ENCODE measurements at places on chromosomes 16 and 17.

GRCh38 chr16:88999457-89000206 lies 22.6 kb upstream of the CBFA2T3 start:
- no peak for DNase-seq

DNA sequence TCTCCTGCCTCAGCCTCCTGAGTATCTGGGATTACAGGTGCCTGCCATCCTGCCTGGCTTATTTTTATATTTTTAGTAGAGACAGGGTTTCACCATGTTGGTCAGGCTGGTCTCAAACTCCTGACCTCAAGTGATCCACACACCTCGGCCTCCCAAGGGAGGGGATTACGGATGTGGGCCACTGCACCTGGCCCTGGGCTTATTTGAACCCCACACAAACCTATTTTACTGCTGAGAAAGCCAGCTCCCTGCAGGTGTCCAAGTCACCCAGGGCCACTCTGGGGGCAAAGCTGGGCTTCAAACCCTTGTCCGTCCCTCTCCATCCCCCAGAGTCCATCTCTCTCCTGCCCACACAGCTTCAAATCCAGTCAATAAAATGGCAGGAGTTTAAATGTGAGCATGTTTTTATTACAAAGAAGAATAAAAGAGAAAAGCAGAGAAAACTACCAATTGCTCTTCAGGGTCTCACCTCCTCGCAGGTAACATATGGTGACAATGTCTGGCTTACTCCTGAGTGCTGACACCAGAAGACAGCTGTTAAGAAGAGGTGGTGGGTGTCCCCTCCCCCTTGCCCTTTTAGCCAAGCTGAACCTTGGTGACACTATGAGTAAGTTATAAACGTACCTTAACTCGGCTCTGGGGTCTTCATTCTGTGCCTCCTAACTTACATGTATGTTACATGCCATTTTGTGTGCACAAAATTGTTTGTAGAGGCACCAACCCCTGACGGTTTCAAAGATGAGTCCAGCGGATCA lies 45.4 kb downstream of the LAT start:
- no peak for DNase-seq

DNA sequence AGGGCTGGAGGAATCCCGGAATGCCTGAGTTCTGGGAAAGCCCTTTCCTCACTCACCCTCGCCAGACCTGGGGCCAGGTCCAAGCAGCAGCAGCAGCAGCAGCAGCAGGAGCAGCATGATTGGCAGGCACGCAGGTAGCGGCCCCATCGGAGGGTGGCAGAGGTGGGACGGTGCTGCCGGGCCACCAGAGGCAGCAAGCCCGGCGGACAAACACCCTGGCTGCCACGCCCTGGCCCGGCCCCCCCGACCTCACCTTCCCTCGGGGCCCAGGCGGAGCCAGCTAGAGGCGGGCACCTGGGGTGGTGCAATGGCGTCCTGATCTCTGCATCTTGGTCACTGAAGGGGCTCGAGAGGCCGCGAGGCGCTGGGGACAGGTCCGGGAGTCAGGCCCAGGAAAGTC lies 122.4 kb downstream of the LAT start:
- no peak for DNase-seq

GRCh38 chr16:75647112-75647491 lies 363 bp downstream of the KARS1 start:
- DNase-seq, result no peak

DNA sequence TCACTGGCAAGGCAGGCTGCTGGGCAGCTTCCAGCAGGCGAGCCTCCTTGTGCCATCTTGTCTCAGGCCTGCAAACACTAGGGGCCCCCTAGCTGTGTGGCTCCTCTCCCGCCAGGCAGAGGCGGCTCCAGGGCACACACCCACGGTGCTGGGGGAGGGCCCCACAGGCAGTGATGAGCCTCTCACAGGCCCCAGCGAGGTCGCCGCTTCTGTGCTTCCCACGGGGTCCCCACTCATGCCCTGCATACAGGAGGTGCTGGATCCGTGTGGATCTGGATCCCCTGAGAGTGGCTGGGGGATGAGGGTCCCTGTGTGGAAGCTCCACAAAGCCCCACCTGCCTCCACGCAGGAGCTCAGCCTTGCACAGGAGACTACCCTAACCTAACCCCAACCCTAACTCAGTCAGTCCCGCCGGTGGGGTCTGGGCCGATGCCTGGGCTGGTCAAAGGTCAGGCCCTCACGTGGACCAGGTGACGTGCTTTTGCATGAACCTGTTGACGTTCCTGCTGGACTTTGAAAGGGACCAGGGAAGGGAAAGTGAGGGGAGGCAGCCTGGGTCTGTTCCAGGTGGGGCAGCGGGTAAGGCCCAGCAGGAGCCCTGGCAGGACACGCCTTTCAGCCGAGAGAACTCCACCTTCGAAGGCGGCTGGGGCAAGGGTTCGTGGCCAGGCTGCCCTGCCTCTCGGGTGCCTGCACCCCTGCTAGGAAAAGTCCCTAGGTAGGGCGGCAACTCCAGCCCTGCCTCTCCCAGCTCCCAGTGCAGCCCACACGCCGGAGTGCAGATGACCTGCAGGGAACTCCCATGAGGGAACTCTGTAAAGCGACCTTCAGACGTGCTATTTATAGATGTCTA lies 5.2 kb downstream of the SECTM1 start:
- DNase-seq, result no peak

DNA sequence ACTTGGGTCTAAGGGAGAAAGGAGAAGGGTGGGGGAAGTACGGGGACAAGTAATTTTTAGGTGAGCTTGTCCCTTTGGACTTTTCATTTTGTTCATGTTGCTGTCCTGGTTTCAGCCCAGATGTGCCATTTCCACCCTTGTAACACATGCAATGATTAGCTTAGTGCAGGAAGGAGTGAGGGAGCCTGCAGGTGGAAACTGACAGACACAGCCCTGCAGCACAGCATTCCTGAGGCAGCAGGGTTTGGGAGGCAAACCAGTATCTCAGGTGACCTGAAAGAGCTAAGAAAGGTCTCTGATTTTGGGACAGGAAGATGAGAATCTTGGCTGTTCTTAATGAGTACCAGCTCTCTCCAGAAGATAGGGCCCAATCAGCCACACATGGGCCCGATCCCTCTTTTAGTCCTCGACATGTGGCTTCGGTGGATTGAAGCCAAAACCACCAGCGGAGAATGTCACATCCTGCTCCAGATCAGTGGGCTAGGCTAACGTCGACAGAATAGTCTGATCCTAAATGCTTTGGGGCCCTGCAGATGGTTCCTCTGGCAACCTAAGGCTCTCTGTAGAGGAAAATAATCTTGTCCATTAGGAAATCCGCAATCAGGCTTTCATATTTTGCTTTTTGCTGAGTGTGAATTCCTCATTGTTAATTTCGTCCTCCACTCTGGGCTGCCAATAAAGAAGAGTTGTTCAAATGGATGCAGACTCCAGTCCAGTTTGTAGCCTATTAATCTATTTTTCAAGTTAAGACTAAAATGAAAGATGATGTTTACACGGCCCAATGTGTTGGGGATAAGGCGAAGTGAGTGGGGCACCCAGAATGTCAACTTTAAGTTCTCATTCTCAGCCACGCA lies 3.8 kb upstream of the RNF157 start:
- DNase-seq, result no peak

DNA sequence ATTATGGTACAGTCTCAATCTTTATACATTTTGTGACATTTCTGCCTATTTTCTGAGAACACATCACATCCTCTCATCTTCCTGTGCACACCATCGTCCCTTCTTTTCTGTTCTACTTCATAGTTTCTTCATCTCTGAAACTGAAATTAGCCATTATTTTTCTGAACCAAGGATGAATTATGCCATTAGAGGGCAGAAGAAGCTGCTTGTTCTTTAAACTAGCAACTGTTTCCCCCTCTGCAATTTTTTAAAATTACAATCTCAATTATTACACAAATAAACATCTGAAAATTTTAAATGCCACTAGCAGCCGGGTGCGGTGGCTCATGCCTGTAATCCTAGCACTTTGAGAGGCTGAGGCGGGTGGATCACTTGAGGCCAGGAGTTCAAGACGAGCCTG lies 41.3 kb downstream of the RBBP6 start:
- no peak for DNase-seq

DNA sequence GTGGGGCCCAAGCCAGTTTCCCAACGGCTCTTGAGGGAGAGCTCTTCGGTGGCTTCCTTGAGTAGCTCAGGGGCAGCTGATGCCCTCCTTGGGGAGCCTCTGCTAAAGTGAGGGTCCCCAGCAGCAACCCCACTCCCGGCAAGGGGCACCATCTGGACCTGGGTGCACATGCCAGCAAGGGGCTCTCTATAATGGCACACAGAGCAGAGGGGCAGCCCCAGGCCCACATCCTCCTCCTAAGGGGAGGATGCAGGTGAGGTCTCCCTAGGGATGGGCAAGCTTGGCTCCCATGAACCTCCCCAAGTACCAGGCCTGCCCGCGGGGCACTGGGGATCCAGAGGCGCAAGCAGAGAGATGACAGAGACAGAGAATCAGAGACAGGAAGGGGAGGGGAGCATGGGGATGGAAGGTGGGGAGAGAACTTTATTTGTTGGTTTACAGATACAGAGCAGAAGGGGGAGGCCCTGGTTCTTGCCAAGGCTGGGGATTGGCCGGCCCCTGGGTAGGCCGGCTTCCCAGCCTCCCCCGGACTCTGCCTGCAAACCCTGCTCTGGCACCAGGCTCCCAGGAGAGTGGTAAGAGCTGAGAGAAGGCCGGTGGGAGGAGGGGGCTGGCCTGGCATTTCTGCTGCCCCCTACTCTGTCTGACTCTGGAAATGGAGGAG lies 61.4 kb downstream of the SRCIN1 start:
- no peak for DNase-seq

- no peak for DNase-seq
Observed at GRCh38 chr16:11447836-11448235, 102.6 kb downstream of the RMI2 start.

- DNase-seq, result no peak
Observed at GRCh38 chr16:30354423-30355143, 525 bp downstream of the CD2BP2 start.

GRCh38 chr17:45992175-45992574 lies 6.9 kb upstream of the STH start:
- DNase-seq, result no peak

DNA sequence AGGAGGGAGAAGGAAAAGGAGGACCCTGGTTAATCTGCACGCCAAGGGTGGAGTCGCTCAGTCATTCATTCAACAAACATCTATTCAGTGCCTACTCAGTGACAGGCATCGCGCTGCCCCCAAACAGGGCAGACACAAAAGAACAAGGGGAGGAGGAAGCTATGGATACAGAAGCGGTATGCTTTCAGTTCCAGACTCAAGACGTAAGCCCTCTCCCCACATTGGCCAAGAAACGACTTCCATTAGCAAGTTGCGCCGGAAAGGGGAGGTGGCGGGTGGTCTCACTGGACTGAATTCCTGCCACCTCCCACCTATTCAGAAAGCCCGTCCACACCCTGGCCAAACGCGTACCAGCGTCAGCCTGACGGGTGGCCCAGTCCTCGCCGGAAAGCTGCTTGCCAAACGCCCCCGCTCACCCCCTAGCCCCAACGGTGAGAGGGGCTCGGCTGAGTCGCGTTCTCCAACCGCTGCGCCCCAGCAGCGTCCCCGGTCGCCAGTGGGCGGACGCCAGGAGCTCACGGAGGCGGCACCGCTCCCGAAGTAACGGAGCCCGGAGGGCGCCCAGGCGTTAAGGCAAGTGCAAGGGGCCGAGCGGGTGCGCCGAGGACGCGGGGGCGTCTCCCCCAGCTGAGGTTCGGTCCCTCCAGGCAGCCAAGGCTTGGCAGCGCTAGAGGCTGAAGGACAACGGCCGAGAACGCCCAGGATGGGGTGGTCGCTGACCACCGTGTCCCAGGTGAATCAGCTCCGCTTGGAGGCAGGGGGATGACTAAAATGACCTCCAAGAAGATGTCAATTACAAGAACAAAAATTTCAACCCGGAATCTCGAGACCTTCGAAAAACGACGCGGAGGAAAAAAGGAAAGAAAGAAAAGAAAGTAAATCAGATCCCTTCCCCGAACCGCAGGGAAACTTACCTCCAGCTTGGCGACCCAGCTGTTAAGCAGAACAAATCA lies 470.7 kb downstream of the SOX9 start:
- DNase-seq, result no peak

DNA sequence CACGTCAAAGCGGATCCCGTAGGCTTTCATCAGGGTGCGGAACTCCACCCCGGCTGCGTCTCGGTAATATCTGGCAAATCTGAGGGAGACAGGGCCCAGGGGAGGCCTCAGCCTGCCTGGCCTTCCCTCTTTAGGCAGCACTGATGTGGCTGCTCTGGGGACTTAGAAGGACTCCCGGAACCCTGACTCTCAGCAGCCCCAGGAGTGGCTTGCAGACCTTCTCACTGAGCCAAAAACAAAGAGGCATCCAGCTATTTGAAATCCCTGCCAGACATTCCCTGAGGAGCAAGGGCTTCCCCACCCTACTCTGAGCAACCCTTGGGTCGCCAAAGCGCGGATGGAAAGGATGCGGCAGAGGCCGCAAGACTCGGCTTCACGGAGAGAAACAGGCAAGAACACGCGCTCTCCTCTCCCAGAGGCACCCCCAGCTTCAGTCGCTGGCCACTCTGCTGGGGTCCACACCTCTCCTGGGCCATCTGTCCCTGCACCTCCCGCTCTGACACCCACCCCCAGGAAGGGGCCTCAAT lies 7.9 kb downstream of the P2RX5 start:
- no peak for DNase-seq

DNA sequence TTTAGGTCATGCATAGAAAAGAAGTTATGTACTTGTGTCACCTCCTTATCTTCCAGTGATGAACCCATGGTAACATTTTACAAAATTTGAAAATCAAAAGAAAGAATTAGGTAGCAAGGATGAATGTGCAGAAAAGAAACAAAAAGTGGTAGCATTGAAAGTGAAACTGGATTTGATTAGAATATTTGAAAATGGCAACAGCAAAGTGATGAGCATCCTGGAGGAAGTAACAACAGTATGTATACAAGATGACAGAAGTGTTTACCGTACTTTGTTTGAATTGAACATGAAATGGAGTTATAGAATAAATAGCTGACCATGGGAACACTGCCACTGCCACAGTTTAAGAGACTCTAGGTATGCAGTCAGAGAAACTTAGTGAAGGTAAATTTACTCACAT lies 1313.1 kb downstream of the CDH11 start:
- no peak for DNase-seq

- no peak for DNase-seq
Observed at GRCh38 chr16:73083271-73083670, 35.3 kb upstream of the ZFHX3 start.

Measured in memory B cell (primary cell).